Dermis microvascular lymphatic vessel endothelial cell (primary cell): ENCODE measurements at places on chromosomes 11 and 22.

DNA sequence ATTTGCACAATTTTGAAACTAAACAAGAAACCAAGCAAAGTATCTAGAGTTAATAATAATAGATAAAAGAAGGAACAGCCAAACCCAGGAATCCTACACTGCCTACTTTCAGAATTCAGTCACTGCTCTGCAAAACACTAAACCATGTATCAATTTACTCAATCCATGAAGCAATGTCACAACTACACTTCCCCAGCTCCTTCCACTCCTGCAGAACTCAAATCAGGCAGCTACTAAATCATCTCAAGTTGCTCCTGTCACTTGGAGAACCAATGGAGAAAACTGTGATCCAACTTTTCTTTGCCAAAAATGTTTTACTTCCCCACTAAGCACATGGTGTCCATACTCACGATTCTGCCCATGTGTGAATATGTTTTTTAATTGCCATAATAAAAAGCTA is 24.9 kb upstream of the C11orf58 start:
- no peak for DNase-seq

- DNase-seq = no peak
Observed at GRCh38 chr11:21650961-21651360, 541.9 kb upstream of the ANO5 start.

DNA sequence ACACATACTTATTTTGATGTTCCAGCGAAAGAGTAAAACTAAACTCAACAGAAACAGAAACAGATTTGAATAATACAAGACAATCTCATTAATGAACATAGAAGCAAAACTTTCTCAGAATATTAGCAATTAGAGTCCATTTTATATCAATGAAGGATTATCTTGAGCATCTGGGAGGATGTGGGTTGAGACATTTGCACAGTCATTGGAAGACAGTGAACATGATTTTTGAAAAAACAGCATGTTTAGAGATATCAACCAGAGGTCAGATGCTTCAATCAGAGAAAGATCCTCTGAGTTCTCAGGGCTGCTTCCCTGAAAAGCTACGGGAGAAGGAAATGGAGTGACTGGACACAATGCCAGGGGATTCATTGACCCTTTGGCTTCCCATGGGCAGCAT is 35.9 kb upstream of the VPREB1 start:
- DNase-seq = no peak

DNA sequence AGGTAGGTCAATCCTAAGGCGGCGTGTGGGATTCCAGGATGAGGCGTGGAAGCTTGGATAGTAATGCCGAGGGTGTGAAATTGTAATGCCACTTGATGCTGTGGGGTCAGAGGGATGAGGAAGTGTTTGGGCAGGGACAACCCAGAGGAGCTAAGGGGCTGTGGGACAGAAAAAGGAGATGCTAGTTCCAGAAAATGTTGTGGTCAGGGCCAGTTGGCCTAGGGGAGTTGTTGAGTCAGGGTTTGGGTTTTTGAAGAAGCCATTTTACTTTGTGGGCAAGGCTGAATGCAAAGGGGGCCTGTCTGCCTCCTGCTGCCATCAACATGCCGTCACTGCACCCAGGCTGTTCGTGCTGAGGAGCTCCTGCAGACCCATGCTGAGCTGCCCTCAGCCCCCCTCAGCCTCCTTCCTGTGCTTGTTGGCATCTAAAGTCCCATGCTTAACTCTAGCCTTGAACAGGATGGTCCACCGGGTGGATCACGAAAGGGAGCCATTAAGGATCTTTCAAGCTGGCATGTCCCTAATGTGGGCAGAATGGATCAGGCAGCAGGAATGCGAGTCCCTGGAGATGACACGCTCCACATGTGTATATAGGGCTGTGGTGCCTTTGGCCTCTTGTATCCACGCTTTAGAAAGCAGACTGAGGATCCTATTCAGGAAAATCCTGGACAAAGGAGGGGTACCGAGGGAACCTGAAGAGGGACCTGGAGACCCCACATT is 2.1 kb downstream of the C11orf16 start:
- DNase-seq = no peak

- no peak for DNase-seq
Observed at GRCh38 chr11:132335311-132335710, 964.9 kb downstream of the NTM start.

DNA sequence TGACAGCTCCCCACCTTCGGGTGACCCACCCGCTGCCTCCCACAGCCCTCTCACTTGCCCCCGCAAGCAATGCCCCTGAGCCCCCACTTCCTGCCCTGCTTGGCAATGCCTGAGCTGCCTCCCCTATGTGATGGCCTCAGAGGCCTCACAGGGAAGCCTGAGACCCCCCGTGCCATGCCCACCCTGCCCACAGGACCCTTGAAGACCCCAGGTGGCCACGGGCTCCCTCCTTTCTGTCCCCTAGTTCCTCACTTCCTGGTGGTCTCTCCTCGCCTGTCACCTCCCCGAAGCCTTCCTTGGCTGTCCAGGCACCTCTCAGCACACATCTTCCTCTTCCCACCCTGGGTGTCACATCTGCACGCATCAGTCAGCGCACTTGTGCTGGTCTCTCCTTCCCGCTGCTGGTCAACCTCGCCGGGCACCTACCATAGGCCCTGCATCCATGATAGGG is 90.5 kb downstream of the BRD1 start:
- DNase-seq = no peak

- peak; percentile 9 for DNase-seq
Observed at GRCh38 chr22:38843657-38844314, at the start of gene NPTXR. NPTXR (minus strand) TSS chr22:38844028.

- peak; percentile 63 for DNase-seq
Observed at GRCh38 chr11:71420455-71421241, 27.5 kb downstream of the DHCR7 start.

DNA sequence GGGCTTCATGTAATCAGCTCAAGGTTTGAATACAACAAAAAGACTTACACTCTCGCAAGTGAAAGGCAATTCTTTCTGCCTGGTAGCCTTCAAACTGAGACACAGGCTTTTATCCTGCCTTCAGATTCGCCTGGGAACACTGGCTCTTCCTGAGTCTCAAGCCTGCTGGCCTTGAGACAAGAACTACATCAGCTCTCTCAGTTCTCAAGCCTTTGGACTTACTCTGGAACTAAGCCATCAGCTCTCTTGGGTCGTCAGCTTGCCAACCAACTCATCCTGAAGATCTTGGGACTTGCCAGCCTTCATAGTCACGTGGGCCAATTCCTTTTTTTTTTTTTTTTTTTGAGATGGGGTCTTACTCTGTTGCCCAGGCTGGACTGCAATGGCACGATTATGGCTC is 35.7 kb upstream of the LRRC10B start:
- no peak for DNase-seq

DNA sequence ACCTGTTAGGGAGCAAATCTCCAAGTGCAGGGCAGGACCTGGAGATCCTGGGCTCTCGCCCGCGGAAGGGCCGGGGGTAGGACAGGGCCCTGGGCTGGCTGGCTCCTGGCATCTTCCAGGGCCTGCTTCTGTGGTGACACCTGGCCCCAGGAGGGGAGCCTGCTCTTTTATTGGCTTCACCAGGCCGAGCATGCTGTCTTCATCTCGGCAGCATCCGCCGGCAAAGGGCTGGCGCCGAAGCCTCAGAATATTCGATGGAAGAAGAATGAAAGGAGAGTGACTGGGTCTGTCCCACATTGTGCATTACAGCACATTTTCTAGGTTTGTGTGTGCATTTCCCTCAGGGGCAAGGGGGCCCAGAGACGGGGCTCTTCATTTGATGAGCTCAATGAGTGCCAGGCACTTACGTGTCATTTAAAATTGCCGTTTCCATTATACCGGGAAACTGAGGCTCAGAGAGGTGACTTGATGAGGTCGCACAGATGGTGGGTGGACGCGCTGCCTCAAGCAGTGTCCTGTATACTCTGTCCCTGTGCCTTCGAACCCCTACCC is 70.0 kb downstream of the RBX1 start:
- DNase-seq = no peak

DNA sequence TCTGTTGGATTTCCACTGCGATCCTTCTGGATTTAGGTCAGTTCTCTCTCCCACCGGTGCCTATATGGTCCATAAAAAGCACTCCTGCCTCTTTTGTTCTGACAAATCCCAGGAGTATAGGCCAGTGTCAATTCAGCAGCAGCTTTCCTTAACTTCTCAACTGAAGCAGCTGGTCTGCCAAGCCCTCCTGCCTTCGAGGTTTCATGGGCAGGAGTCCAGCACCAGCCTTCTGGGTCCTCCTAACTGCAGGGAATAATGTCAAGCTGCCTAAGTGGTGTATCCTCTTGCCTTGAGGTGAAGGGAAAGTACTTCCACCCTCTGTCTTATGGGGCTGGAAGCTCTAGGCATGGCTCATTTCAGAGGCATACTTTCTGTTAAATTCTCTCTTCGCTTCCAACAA is 149.4 kb upstream of the NCAM1 start:
- no peak for DNase-seq

- no peak for DNase-seq
Observed at GRCh38 chr11:10838083-10838482, 19.8 kb downstream of the ZBED5 start.

- DNase-seq = no peak
Observed at GRCh38 chr11:68810164-68810563, 31.6 kb downstream of the CPT1A start.

DNA sequence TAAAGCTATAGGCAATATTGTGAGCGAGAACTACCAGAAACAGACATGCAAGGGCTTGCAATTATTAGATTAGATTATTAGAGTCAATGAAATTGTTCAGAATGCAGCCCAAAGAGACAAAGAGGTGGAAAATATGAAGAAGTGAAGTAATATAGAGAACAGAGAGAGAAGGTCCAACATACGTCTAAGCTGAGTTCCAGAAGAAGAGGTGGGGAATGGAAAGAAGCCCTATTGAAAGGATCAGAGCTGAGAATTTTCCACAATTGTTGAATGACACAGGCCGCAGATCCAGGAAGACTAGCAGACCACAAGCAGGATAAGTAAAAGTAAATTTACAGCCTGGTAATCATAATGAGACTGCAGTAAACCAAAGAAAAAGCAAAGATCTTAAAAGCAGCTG is 93.2 kb downstream of the EXT2 start:
- DNase-seq = peak; percentile 2

DNA sequence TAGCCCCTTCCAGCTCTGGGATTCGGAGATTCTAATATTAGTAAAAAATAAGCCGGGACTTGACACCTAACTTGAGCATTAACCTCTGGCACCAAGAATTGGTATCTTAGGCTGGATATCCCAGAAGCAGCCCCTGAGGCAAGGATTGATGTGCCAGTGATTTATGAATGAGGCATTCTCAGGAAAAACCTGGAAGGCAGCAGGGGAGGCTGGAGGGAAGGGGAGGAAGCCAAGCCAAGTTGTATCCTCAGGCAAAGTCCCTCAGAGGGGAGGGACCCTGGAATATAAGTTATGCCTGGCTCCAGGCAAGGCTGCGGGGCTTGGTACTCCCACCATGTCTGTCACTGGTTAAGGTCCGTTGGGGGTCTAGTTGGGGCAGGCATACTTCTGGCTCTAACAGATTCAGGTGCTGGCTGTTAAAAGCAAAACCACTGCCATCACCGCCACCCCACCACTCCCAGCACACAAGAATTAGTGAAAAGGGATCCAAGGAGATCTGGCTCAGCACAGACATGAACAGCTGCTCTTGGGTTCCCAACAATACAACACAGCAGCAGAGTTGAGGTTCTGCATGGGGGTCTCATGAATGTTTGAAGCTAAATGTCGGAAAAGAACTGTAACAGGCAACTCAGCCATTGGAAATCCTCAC is 29.8 kb downstream of the LMO2 start:
- no peak for DNase-seq

GRCh38 chr11:46410021-46410420 is 18.4 kb upstream of the CHRM4 start:
- DNase-seq = no peak

DNA sequence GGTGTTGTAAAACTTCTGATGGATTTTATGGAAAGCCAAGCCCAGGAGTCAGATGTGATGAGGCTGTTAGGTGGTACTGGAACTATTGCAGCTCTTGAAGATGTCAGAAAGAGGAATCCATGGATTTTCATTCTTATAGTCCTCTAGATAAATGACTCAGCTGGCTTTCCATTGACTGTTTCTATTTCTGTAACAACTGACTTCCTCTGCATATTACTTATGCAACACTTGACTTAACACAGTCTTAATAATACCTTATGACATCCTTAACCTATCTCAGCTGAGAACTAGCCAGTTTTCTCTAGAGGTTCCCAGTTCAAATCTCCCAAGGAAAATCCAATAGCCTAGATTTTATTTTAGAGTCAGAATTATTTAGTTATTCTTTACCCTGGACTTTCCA is 263.8 kb downstream of the LUZP2 start:
- no peak for DNase-seq

DNA sequence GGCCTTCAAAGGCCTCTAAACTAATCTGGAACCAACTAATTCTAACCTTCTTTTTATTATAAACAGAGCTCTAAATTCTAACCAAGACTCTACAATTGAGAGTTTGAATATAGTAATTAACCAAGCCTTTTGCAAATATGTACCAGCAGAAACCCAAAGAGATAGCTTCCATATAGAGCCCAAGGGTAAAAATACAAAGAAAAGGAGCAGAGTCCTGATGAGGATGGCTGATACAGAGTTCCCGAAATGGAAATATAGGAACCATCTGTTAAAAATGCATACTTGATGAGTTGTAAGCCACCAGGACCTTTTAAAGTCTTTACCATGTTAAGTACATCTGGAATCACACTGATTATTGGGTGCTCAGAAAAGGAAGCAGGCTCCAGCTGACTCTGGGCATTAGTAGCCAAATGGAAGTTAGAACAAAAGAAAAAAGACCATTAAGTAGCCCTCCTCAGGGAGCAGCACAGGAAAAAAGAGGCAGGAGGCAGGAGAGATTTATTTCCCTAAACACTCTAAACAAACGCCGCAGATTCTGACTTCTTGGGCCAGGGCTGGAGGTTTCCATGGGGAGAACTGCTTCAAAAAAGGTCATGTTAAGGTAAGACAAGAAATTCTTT is 463.1 kb upstream of the FAT3 start:
- DNase-seq = no peak

DNA sequence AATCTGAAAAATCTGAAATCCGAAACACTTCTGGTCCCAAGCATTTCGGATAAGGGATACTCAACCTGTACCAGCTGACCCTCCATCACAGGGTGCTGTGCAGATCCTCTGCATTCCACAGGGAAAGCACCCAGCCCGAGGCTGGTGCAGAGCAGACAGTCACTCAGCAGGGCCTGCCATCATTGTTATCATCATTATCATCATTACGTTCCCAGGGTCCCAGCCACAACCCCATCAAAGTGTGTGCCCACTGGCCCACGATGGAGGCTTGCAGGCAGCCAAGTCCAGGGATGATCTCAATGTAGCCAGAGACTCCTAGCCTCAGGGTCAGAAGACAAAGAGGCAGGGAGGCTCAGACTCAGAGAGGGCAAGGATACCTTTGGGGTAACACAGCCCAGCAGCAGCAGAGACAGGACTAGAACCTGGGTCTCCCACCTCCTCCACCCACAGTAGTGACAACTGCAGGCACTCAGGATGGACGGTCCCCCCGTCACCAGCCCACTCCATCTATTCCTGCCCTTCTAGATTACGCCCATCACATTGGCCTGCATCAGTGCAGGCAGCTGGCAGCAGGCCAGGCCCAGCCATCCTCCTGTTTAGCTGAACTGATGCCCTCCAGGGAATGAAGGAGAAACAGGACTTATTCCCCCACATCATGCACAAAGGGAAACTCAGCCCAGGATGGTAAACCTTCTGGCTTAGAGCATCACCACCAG is 10.3 kb downstream of the GAL3ST1 start:
- no peak for DNase-seq

- no peak for DNase-seq
Observed at GRCh38 chr11:34104680-34105078, 750 bp upstream of the NAT10 start.

GRCh38 chr22:21982338-21982965 is at the start of gene TOP3B:
TOP3B (minus strand) TSS chr22:21982787; CDS start chr22:21975709, 7,078 bp downstream.
- DNase-seq = peak; percentile 40

- DNase-seq = no peak
Observed at GRCh38 chr22:21650823-21651520, 8.9 kb downstream of the SDF2L1 start.

GRCh38 chr22:30685178-30685577 is 9.5 kb upstream of the OSBP2 start:
- no peak for DNase-seq
